ENCODE measurements at places on chromosomes 6 and 20. TPM values are rescaled to one million over a fixed set of nuclear protein-coding genes. Genes with fewer than 3 reads are reported as not detected.

The PHACTR1 gene
- 5.5 TPM for polyA plus RNA-seq

The CLPSL1 gene
- polyA plus RNA-seq: not detected

The DSP gene
- polyA plus RNA-seq: 153 TPM

GRCh38 chr6:164109770-164110140, 695.2 kb downstream of the QKI start:
- H3K27ac ChIP-seq: no peak overlapping the region
- H3K27me3 ChIP-seq: no peaks in the 10 kb centered on the region
- DNase-seq: no peak
- no peak overlapping the region for H3K4me3 ChIP-seq
- H3K4me1 ChIP-seq: no peaks in the 10 kb centered on the region

DNA sequence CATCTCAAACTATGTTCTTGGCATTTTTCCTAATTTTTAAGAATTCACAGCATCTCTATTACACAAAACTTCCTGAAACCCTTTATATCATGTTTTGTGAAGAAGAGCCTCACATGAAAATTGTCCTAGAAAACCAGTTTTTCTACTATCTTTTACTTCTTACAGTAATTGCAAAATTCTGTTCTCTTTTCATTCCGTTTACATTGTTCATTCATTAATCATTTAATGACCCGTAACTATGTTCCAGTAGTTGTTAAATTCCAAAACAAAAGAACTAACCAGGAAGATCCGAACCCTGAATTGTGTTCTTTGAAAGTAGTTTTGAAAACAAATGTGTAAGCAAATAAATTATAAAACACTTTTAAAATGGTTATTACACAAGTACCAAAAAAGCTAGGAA, 597.0 kb downstream of the EYS start:
- no peak overlapping the region for H3K4me3 ChIP-seq
- H3K27ac ChIP-seq: no peak overlapping the region
- no peaks in the 10 kb centered on the region for H3K27me3 ChIP-seq
- no peak for DNase-seq

The PPP1R3G gene
- 2.4 TPM for polyA plus RNA-seq

The HLA-DRB5 gene
- 20.4 TPM for polyA plus RNA-seq

DNA sequence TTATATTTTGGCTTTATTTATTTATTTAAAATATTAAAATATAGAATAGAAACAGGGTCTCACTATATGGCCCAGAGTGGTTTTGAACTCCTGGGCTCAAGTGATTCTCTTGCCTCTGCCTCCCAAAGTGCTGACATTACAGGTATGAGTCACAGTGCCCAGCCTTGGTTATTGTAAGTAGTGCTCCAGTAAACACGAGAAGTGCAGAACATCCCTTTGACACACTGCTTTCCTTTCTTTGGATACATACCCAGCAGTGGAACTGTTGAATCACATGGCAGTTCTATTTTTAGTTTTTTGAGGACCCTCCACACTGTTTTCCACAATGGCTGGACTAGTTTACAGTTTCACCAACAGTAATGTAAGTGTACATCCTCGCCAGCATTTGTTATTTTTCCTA, 203.9 kb downstream of the PHF3 start:
- H3K4me3 ChIP-seq: no peak overlapping the region
- no peaks in the 10 kb centered on the region for H3K27me3 ChIP-seq
- no peaks in the 10 kb centered on the region for H3K36me3 ChIP-seq
- H3K4me1 ChIP-seq: no peaks in the 10 kb centered on the region

GRCh38 chr6:121491576-121491975, 56.1 kb downstream of the GJA1 start:
- H3K4me3 ChIP-seq: no peak overlapping the region
- peaks cover 2% of the 10 kb centered on the region for H3K27me3 ChIP-seq
- no peaks in the 10 kb centered on the region for H3K4me1 ChIP-seq
- no peak overlapping the region for H3K27ac ChIP-seq

GRCh38 chr6:2900221-2900807, 2.8 kb downstream of the SERPINB9 start:
- peaks cover 9% of the 10 kb centered on the region for H3K4me1 ChIP-seq
- H3K27me3 ChIP-seq: peaks cover 2% of the 10 kb centered on the region
- H3K4me3 ChIP-seq: no peak overlapping the region
- no peak for DNase-seq
- peaks cover 14% of the 10 kb centered on the region for H3K36me3 ChIP-seq

- H3K27ac ChIP-seq: no peak overlapping the region
- H3K4me1 ChIP-seq: no peaks in the 10 kb centered on the region
- no peak for DNase-seq
- H3K4me3 ChIP-seq: no peak overlapping the region
These were observed 26.6 kb upstream of the NPBWR2 start for GRCh38 chr20:64133951-64134407.

The DEF6 gene
- polyA plus RNA-seq: 13.2 TPM

GRCh38 chr20:4157516-4157915, 142.2 kb upstream of the RNF24 start:
- no peaks in the 10 kb centered on the region for H3K27me3 ChIP-seq
- no peak overlapping the region for H3K27ac ChIP-seq
- H3K4me1 ChIP-seq: peaks cover 23% of the 10 kb centered on the region
- no peak overlapping the region for H3K4me3 ChIP-seq
- H3K36me3 ChIP-seq: peaks cover 9% of the 10 kb centered on the region

GRCh38 chr20:50450881-50451752, 59.1 kb upstream of the PTPN1 start:
- peak; percentile 81 for DNase-seq
- no peak overlapping the region for H3K4me3 ChIP-seq
- no peaks in the 10 kb centered on the region for H3K36me3 ChIP-seq
- H3K27me3 ChIP-seq: no peaks in the 10 kb centered on the region
- H3K27ac ChIP-seq: peak overlapping the region; percentile 77
- peaks cover 60% of the 10 kb centered on the region for H3K4me1 ChIP-seq

The SYNDIG1 gene
- polyA plus RNA-seq: 2.0 TPM

The MUCL3 gene
- polyA plus RNA-seq: 0.04 TPM

The PTPRT gene
- 0.78 TPM for polyA plus RNA-seq

- H3K27me3 ChIP-seq: peaks cover 2% of the 10 kb centered on the region
- H3K4me1 ChIP-seq: peaks cover 6% of the 10 kb centered on the region
- H3K36me3 ChIP-seq: no peaks in the 10 kb centered on the region
- no peak for DNase-seq
These were observed 91.6 kb upstream of the TAB2 start for GRCh38 chr6:149225946-149226345.

DNA sequence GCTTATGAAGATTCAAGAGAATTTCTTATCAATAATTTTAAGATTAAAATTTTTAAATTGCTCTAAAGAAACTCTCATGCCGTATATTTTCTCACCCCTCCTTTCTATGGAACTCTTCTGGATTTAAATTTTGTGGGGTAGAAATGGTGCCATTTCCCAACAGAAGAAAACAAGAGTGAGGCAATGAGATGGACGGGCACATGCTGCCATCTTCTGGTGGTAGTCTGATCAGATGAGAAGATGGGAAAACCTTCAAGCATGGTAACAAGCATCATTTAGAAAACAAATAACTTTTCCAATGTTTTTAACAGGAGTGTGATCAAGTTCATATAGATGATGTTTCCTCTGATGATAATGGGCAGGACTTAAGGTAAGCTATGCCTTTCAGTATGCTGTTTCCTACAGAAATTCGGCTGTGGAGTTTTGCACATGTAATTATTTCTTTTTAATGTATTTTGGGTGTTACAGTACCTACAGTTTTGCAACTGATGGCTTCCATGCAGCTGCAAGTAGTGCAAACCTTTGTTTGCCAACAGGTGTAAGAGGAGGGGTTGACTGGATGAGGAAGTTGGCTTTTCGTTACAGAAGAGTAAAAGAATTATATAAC, 271.4 kb downstream of the EYA4 start:
- no peaks in the 10 kb centered on the region for H3K27me3 ChIP-seq
- H3K4me1 ChIP-seq: no peaks in the 10 kb centered on the region
- H3K4me3 ChIP-seq: no peak overlapping the region
- no peaks in the 10 kb centered on the region for H3K36me3 ChIP-seq

GRCh38 chr6:166924531-166924930, 31.8 kb downstream of the RNASET2 start:
- no peaks in the 10 kb centered on the region for H3K27me3 ChIP-seq
- no peak overlapping the region for H3K4me3 ChIP-seq
- no peak overlapping the region for H3K27ac ChIP-seq
- H3K36me3 ChIP-seq: peaks cover 11% of the 10 kb centered on the region
- DNase-seq: no peak

The MYL9 gene
- polyA plus RNA-seq: 537 TPM

GRCh38 chr20:48619126-48620101, 208.4 kb downstream of the PREX1 start:
- no peak overlapping the region for H3K27ac ChIP-seq
- H3K36me3 ChIP-seq: no peaks in the 10 kb centered on the region
- DNase-seq: no peak

DNA sequence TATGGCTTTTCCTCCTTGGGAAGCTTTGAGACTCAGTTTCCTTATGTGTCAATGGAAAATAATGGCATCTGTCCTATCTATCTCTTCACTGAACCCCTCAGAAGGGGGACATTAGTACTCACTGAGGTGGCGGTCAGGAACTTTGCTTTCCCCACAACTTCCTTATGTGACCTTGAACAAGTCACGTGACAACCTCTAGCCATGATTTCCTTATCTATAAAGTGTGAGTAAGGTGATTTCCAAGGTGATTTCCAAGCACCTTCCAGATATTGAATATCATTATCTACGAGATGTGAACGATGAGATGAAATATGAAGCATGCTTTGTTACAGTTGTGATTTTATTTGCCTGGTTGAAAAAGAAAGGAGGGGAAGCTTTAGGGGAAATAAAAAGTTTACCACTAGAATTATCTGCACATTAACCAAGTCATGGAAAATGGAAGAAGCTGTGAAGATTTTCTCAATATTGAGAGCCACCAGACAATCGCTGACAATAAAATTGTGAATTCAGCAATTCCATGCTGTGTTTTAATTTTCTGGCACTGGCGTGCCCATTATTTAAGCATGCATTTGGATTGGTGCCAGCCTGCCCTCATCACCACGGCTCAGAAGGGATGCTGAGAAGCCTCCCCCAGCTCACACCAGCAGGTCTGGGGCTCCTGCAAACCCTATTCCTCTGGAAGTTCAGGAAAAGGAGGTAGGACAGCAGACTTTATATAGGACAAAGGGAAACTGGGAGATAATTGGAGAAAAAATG, 255.3 kb downstream of the CD83 start:
- no peaks in the 10 kb centered on the region for H3K27me3 ChIP-seq
- no peaks in the 10 kb centered on the region for H3K36me3 ChIP-seq
- no peaks in the 10 kb centered on the region for H3K4me1 ChIP-seq
- DNase-seq: no peak
- H3K4me3 ChIP-seq: no peak overlapping the region

The SYCP2 gene
- 4.2 TPM for polyA plus RNA-seq

The F13A1 gene
- polyA plus RNA-seq: 24.2 TPM

DNA sequence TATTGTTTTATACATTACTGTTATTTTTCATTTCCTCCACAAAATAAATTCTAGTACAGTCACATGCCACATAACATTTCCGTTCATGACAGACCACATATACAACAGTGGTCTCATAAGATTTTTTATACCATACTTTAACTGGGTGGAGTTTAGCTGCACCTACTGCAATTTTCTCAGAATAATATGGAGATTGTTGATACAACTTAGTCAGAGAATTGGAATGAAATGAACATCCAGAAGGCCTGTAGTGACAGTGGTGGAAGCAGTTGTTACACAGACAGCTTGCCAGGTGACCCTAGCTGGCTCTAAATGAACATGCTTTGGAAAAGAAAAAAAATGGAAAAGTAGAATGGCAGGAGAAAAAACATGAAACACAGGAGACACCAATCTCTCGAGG, 183.2 kb upstream of the TCF21 start:
- no peaks in the 10 kb centered on the region for H3K27me3 ChIP-seq
- no peak for DNase-seq
- no peak overlapping the region for H3K4me3 ChIP-seq
- H3K4me1 ChIP-seq: no peaks in the 10 kb centered on the region

DNA sequence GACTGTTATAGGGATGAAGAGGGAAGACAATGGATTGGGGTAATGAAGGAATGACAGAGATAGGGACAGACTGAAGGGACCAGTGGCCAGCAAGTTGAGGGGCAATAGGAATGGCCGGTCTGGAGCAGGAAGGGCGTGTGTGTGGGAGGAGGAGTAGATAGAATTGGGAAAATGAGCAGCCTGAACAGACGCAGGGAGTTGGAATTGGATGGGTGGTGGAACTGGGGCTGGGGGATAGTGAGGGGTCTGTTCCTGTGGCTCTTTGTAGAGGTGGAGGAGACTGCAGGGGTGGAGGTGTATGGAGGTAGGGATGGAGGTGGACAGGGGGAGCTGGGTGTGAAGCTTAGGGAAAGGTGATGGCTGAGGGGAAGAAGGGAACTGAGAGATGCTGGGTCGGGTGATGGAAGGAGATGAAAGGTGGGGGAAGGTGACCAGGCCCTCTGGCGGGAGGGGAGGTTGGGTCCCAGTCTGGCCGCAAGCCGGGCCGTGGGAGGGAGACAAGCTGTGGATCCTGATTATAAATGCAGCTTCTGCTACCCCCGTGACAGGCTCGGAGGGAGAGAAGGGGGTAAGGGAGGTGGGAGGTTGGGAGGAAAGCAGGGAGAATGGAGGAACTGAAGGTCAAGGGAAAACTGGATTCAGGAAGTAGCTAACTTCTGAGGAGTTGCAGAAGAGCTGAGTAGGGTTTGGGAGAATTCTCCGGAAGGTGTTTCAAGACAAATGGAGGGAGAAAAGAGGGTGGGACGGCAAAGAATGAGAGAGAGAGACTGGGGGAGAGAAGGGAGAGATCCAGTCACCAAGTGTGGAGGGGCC, 5.2 kb downstream of the SYNGAP1 start:
- peak overlapping the region; percentile 77 for H3K4me3 ChIP-seq
- H3K27ac ChIP-seq: peak overlapping the region; percentile 99
- H3K4me1 ChIP-seq: peaks cover 31% of the 10 kb centered on the region
- no peak for DNase-seq

DNA sequence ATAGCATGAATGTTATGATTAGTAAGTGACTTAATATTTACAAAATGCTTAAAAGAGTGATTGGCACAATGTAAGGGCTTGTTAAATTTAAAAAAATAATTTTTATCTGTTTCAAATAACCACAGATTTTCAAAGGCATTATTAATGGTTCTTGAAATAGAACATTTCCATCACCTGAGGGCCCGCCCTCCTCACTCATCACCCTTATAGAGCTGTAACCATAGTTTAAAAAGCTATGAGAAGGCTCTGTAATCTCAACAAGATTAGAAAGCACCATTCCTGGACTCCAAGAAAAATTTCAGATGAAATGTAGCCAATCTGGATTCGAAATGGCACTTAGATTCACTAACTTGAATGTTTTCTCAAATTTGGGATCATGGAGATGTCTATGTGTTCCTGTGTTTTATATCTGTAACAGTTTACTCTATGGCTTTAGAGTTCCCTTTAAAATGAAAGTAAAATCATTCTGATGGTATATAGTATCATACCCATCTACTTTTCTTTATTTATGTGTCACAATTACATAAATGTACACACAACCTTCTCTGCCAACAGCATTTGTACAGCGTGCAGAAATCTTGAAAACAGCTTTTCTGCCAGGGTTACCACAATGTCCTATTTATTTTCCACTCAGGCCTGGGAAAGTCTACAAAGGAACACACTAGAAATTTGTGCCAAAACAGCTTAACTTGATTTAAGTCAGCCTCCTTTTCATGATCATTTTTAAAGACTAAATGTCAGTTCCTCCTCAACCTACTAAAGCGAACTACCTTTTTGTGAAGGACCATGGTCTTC, 207.7 kb downstream of the TBX18 start:
- no peak for DNase-seq
- H3K4me3 ChIP-seq: no peak overlapping the region
- H3K4me1 ChIP-seq: no peaks in the 10 kb centered on the region

The YTHDF1 gene
- 35.4 TPM for polyA plus RNA-seq

Data from large intestine (tissue), 12 donors.